ENCODE measurements at places on chromosomes 1 and 21.
A peak's percentile ranks its signal among the peaks of the same experiment; 100 is the strongest.

DNA sequence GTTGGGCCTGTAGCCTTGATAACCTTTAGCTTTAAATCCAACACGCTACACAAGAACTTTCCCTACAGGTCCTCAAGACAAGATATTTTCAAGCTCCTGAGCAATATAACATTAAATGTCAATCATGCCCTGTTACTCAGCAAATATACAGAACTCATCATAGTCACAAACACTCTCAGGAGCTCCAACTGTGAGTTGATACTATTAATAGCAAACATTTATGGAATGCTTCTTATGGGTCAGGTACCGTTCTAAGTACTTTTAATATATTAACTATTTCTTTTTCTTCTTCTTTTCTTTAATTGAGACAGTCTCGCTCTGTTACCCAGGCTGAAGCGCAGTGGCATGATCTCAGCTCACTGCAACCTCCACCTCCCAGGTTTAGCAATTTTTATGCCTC is 10.1 kb downstream of the EYA3 start:
- DNase-seq: no peak

DNA sequence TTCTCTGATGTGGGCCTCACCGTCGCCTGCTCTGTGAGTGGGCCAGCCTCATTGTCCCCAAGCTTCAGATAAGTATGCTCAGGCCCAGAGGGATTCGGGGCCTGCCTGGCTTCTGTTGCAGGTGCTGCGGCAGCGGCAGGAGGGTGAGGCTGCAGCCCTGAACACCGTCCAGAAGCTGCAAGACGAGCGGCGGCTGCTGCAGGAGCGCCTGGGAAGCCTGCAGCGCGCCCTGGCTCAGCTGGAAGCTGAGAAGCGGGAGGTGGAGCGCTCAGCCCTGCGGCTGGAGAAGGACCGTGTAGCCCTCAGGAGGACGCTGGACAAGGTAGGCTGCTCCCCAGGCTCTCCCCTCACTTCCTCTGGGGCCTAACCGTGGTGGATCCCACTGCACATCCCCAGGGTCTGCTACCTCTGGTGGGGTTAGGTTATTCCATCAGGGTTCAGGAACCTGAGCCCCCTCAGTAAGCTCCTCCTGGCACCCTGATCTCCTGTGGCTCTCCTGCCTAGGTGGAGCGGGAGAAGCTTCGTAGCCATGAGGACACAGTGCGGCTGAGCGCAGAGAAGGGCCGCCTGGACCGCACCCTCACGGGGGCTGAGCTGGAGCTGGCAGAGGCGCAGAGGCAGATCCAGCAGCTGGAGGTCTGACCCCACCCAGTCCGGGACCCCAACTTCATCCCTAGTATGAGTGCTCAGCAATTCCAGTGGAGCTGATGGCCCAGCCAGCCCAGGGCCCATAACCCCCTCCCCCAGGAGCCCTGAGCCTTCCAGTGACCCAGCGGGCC is 10.1 kb downstream of the MFAP2 start:
- DNase-seq: no peak

- DNase-seq: no peak
Measured at GRCh38 chr1:218163371-218163770, 121.7 kb upstream of the RRP15 start.

DNA sequence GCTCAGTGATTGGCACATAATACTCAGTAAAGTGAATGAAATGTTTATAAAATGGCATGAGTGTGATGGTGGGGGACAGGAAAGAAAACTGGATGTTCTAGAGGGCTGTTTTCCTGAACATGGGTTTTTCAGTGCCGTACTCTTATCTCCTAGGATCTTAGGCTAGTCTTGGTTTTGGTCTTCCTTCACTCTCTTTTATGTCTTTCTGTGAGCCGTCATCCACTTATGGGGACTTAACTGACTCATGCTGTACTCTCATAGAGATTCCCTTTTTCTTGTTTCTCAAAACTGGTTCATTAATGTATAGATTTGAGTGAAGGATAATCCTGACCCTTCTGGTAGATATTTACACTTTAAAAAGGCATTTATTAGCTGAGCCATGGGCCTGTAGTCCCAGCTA is 16.6 kb downstream of the AGO3 start:
- no peak for DNase-seq

GRCh38 chr1:233019778-233020325 is 69.4 kb downstream of the NTPCR start:
- DNase-seq: no peak

GRCh38 chr1:87151500-87152421 is 176.9 kb upstream of the LMO4 start:
- DNase-seq: no peak

GRCh38 chr1:14871218-14871970 is 272.9 kb downstream of the KAZN start:
- DNase-seq: no peak

DNA sequence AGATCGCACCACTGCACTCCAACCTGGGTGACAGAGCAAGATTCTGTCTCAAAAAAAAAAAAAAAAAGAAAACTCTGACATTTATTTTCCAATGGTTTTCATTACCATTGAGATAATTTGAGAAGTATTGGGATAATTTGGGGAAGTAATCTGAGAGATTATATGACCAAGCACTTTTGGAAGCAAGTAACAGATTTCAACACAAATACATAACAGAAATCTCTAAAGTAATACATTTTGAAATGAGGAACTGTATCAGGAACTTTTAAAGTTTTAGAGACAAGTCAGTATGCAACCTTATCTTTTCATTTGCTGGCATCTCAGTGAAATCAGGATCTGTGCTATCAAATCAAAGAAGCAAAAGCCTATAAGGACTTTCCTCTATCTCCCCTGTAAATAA is 25.4 kb upstream of the SLC16A1 start:
- no peak for DNase-seq

DNA sequence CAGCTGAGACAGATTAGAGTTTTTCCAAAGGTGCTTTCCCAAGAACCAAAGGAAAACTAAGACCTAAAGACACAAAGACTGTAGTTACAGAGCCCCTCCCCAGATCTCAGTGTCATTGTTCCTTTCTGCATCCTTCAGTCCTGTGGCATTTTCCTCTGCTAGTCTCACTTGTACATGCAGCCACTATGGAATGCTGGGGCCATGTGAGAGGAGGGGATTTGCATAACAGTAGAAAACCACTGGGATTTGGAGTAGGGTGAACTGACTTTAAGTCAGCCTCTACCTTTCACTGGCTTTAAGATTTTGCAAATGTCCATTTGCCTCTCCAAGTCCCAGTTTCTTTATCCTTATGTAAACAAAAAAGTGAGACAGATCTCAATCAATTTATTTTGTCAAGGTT is 119.4 kb upstream of the F3 start:
- DNase-seq: no peak

- DNase-seq: no peak
Measured at GRCh38 chr1:162151900-162152829, 82.7 kb downstream of the NOS1AP start.

DNA sequence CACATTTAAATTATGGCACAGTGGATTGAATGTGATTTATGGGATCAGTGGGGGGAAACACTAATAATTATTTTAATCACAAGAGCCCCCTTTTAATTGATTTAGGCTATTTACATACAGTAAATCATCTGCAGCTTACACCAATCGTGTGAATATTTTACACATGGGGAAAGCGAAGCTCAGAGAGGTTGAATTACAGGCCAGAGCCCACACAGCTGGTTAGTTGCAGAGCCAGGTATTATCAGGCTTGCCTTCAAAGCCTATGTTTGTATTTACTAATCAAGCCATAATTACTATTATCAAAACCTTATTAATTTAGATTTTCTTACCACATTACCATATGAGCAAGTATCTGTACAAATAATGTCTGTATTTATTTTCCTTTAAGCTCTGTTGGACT is 749 bp downstream of the SDCCAG8 start:
- DNase-seq: no peak

GRCh38 chr1:172041742-172042141 is 200.4 kb downstream of the DNM3 start:
- no peak for DNase-seq

- DNase-seq: no peak
Measured at GRCh38 chr1:218711884-218712674, 366.9 kb downstream of the TGFB2 start.

GRCh38 chr21:41953249-41953830 is 478 bp downstream of the C2CD2 start:
- no peak for DNase-seq

DNA sequence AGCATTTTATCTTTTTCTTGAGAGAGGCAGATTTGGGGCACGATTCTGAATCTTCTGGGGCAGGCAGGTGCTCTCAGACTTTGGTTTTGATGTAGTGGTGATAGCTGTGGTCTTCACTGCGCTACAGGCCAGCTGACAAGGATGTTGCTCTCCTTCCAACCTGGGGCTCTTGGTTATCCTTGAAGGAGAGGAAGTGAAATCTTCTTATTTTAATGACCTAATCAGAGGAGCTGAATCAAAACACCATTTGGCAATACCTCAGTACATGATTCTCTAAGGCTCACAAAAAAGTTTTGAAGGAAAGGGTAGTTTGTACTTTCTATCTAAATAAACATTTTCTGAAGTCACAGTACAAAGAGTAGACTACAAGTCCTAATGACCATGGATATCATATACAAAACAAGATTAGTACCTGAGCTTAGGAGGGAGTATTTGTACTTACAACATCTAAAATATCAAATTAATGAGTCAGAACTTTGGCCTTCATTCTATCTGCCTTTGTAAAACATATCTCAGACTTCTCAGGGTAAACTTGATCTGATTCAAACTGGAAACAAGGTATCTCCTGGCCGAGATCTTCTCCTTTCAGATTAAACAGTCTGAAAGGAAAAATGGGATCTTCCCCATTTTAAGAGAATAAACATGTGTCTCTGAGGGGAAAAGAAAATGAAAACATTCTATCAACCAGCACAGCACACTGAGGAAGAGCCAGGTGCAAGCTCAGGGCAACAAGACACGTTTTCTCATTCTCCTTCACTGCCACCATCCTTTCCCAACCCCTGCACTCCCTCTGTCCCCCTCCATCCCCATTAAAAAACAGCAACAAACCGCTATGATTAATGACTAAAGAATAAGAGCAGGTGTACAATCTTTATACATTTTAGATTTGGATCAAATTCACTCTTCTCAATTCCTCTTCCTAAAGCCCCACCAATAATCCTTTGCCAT is 69.2 kb downstream of the SH3GLB1 start:
- no peak for DNase-seq

GRCh38 chr1:18560692-18561091 is 70.0 kb upstream of the PAX7 start:
- no peak for DNase-seq

DNA sequence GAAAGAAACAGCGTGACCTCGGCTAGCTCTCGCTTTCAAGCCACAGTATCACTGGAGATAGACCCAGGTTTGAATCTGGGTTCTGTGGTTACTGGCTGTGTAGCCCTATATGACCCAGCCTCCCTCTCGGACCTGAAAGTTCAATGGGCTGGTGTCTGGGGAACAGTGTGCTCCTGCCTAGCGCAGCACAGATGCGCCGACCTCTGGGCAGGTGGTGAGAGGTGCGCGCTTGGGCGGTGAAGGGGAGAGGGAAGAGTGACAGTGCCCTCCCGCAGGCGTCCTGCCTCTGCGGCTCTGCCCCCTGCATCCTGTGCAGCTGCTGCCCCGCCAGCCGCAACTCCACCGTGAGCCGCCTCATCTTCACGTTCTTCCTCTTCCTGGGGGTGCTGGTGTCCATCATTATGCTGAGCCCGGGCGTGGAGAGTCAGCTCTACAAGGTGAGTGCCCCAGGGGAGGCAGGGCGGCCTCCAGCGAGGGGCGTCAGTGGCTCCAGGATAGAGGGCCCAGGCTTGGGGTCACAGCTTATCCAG is 10.5 kb downstream of the SERINC2 start:
- DNase-seq: no peak

DNA sequence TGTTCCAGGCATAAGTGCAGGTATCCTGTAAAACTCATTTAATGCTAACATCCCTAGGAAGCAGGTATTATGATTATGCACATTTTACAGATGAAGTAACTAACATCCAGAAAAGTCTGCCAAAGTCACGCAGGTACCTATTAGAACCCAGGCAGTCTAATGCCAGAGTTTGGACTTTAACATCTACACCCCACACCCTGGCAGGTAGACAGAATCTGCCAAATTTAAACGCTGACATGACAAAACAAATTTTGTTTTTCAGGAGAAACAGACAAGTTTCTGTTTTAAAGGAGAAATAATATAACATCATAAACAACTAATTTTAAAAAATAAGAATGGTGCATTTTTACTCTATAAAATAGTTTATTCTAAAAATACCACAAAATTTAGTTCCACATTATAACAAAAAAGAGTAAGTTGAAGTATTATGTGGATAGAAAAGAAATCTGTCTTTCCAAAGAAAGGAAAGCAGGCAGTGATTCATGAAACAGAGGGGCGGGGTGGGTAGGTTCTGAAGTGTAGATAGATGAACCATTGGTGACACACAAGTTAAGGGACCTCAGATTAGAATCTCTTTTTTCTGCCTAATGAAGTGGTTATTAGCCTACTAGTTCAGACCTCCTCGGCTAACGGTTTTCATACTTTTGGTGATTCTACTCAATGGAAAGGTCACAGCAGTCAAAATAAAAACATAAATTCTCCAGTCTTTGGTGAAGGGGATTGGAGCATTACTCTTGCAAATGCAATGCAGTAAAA is 1.7 kb downstream of the ASPM start:
- peak; percentile 39 for DNase-seq

DNA sequence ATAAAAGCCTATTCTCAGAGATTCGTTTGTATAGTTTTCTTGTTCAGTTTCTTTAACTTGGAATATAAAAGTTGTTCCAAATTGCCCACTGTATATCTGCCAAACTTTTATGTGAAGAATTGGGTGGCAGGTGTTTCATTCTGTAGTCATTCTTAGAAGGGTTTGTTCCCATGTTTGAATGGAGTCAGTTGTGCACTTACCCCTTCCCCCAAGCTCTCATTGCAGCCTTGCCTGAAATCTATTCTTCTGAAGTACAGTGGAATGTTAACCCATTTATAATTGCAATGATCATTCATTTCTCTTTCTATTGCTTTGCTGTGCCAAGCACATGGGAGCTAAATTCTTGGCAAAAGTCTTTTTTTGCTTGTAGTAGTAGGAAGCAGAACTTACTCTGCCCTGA is 375.3 kb upstream of the C1orf87 start:
- DNase-seq: no peak

- DNase-seq: no peak
Measured at GRCh38 chr21:34996304-34997101, 52.6 kb downstream of the RUNX1 start.

GRCh38 chr1:97903626-97904025 is 17.2 kb downstream of the DPYD start:
- DNase-seq: no peak

DNA sequence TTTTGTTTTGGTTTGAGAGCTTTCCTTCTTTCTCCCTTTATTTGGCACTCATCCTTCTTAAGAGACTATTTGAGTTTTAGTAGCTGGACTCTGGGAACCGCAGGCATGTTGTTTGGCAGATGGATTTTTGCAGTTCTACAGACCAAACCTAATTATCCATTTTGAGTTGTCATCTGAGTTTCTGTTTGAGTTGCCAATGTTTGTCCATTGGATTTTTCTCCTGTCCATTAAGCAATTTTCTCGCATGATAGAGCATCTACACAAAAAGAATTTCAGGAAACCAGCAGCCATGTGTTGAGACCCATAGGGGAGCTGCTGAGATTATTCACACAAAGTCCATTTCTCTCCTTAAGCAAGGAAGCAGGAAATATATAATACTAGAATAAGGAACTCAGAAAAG is 17.2 kb upstream of the CXADR start:
- DNase-seq: no peak

GRCh38 chr1:29519108-29519787 is 282.9 kb downstream of the PTPRU start:
- no peak for DNase-seq
